ENCODE measurements at places on chromosomes 11 and 22.

GRCh38 chr11:85699957-85700741 lies 14.2 kb upstream of the CCDC89 start:
- DNase-seq, result peak; percentile 20

DNA sequence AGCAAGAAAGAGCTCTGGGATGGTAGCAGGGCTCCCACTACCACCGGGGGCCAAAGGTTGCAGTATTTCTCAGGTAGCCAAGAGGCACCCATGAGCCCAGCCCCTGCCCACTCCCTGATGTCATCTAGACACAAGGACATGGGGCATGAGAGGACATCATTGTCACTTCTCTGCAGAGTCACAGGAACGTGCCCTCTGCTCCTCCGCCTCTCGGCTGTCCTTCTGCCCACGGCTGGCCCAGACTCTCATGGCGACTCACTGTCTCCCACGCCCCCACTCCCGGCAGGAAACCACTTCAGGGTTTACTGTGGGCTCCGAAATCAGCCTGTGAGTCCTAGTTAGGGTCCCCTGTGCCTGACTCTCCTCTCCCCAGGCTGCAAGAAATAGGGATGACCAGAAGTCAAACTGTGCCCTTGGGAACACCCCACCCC lies 1.8 kb upstream of the GAL start:
- no peak for DNase-seq

DNA sequence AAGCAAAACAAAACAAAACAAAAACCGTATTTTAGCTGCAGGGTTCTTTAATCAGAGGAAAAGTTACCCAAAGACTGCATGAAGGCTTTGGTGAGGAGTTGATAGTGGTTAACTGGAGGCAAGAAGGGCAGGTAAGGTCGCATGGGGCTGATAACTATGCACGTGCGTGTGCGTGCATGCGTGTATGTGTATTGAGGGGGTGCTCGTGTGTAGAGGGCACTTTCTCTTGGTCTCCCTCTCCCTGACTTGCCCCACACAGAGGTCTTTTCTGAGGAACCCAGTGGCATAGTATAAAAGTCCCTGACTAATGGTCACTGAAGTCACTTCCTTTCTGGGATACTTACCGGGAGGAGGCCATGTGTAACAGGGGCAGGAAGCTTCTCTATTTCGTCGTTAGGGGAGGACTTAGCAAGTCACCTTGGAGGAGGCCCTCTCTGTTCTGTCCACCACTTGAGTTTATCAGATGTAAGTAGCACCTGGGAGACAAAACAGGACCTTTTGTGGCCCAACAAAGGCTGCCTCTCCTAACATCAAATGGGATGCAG lies 20.1 kb upstream of the FCHSD2 start:
- DNase-seq, result no peak

- no peak for DNase-seq
Measured at GRCh38 chr11:63770763-63771162, 2.2 kb upstream of the ZFTA start.

GRCh38 chr11:70717936-70718595 lies 319.7 kb downstream of the CTTN start:
- no peak for DNase-seq

DNA sequence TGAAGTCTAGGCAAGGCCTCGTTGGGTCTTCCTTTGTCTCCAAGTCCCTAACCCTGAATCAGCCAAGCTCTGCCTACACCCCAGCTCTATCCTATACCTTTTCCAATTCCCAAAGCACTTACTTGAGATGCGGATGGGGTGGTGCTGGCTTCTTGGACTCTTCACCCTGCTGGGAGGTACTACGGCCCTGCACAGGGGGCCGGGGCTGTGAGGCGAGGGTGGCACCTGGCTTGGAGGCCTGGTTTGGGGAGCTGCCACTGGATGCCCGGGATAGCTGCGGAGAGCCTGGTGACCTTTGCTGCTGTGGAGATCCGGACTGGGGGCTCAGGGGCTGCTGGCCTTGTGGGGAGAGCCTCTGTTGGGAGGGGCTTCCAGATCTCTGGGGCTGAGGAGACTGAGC lies 43.3 kb downstream of the FBXO7 start:
- no peak for DNase-seq

DNA sequence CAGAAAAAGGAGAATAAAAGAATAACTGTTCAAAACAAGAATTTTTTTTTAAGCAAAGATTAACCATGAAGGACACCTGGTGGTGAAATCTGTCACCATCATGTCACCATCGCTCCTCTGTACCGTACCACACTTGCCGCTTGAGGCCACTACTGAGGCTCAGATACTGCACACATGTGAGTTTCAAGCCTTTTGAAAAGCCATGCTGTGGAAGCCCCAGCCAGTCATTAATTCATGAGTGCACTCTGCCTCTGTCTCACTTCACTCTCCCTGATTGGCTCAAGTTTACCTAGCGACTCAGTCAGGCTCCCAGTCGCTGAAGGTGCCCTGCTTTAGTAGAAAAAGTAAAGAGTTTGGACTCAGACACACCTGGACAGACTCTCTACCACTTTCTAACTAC lies 6.6 kb upstream of the MS4A12 start:
- no peak for DNase-seq

- DNase-seq, result no peak
Measured at GRCh38 chr11:70568035-70568813, 169.9 kb downstream of the CTTN start.

DNA sequence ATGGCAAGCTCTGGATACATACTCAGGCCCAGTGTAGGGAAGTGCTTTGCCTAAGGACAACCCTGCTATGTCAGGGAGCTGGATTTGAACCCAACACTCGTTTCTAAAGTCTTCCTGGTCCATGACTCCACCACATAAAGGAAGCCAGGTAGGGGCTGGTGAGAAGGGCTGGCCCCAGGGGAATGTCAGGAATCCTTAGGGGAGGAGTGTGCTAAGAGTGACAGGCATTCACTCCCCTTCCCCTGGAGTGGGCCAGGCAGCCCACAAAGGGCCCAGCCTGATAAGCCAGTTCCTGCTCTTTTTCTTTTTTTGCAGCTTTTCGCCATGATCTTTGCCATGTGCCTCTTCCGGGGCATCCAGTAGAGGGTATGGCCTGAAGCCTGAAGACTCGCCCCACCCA lies 21.9 kb downstream of the TP53I11 start:
- DNase-seq, result no peak

DNA sequence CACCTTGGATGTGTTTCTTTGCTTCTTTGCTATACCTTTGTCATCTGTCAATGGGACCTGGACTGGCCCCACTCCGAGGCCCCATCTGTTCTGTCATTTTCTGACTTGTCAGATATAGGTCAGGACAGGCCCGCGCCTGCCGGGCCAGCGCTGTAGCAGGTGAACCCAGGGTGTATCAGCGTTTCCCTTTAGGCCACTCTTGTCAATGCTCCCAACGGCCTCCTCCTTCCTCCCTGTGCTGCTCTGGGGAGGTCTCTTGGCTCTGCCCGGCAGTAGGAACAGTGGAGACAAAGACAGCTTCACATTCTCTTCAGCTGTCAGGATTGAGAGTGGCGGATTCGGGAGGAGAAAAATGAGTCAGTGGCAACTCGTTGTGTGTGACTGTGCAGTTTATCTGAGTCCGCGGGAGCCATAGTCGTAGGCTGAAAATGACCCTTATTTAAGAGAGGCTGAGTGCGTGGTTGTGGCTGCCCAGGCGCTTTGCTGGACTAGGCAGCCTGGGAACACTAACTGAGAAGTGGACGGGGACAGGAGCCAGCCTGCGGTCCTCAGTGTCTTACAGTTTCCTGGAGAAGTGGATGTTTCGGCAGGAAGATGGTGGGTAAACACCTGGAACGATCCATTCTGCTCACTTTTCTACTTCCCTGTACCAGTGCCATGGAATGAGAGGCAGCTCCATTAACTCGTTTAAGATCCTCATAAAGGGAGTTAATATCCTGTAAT lies 102.3 kb downstream of the PRR5L start:
- DNase-seq, result no peak

DNA sequence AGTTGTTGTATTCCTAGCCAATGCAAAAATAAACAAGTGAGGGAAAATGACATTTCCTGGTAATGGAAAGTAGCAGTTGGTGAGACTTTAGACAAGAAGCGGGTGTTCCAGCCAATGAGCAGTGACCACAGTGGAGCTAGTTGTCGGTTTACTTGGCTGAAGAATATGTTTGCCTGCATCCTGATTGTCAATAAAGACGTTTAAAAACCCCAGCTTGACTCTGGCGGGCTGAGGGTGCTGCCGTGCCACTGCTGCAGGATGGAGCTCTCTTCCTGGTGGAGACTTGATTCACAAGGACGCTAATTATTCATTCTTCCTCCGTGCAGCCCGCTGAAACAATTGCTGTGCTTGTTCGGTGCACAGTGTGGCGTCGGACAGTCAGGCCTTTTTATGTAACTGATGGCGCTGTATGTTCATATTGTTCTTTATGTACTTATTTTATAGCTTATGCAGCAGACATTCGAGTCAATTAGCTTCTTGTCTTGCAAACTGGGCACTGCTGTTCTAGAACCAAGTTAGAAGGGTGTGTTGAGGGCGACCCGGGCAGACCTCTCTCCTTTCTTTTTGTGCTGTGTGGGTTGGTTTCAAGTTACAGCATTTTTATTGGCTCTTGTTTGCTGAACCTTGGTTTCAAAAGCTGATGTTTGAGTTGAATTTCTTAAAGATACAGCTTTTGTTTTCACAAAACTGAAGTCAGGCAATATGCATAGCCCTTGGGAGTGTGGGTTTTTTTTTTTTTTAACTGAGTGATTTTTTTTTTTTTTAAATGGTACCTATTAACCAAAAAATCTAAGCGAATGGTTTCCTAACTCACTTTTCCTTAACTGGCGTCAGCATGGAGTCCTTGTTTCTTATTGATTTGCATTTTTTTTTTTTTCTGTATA lies 153.9 kb downstream of the TEAD1 start:
- DNase-seq, result no peak

DNA sequence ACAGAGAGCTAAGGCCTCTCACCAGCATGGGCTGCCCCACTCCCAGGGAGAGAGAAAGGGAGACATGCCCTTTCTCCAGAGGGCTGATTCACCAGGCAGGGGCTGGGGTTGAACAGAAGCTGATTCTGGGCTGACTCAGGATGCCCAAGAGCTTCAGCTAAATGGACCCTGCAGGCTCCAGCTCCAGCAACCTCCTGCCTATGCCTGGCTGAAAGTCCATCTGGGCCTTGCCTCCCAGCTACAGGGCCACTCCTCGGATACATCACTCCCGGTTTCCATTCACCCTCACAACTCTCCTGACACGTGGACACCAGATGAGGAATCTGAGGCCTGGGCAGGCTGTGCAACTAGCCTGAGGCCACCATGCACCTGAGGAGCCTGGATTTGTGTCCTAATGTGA lies 215.5 kb downstream of the BUD13 start:
- DNase-seq, result no peak

DNA sequence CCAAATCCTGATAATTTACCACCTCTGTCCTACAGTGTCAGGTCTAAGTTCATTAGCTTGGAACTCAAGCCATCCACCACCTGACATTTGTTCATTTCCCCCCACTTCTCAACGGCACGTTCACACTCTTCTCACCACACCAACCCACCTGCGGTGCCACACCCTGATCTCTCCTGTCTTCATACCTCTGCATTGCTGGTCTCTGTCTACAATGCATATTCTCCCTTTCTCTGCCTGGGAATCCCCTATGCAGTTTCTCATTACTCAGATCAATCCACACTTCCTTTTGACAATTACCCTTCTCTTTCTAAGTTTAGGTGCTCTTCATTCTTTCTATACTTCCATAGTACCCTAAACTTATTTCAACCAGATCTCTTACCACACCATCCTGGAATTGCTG lies 20.4 kb upstream of the EMSY start:
- no peak for DNase-seq

DNA sequence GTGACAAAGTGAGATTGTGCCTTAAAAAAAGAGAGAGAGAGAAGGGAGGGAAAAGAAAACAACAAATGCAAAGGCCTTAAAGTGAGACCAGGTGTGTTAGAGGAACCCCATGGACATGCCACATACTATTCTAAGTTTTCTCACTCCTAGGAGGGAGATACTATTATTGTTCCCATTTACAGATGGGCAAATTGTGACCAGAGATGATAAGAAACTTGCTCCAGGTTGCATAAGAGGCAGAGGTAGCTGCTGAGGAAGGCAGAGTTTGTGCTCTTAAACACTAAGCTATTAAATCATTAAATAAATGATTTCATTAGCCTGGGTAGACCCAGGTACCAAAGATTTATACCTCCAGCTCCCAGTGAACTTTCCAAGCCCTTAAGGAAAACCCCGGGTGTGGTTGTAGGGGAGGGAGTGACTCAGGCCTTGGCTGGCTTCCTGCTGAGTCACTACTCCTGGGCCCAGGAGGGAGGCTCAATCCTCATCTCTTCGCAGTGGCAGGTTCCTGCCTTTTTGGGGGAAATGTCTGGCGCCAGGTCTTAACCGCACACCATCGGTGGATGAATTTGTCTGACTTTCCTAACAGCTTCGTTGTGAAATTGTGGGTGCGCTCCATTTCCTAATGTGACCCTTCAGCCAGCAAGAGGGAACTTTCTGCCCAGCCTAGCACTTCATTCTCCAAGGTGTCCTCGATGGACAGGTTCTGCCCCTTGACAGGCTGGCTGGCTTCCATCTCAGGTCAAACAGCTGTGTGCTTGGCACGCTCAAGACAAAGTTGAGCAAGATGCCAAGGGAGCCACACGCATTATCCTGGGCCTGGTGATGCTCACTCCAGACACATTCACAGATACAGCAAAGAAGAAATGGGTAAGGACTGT lies 33.4 kb upstream of the PTPRJ start:
- no peak for DNase-seq

DNA sequence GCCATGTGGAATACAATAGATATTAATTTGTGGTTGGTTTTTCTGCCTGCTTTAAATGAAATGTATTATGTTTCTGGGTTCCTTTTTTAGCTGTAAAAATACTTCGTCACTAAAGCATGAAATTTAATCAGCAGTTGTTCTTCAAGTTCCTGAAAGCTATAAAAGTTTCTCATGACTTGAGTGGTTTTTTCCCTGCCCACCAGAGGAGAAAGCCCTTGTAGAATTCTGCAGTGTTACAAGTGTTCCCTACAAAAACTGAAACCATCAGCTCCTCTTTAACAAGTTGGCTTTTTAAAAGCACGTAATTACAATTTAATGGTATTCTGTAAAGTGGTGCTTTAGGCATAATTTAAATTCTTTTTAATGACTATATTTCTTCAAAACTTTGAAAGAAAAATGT lies 56.2 kb downstream of the PANX1 start:
- no peak for DNase-seq

DNA sequence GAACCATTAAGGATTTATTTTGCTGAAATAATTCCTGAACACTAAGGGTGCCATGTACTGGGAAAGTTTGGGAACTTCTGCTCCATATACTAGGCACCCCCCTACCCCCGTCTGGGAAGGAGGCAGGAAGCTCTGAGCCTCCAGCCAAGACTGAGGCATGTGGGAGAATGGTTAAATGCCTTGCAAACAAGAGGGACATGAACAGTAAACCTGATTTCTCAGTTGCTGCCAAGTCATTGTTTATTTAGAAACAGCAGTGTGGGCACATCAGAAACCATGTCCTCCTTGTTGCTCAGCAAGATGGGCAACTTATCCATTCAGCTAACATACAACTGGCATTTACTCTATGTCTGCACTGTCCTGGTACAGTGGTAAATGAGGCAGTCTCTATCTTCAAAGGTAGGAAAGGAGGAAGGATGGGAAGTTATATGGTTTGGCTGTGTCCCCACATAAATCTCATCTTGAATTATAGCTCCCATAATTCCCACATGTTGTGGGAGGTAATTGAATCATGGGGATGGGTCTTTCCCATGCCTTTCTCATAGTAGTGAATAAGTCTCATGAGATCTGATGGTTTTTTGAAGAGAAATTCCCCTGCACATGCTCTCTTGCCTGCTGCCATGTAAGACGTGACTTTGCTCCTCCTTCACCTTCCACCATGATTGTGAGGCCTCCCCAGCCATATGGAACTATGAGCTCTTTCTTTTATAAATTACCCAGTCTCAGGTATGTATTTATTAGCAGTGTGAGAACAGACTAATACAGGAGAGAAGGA lies 459.1 kb downstream of the MIAT start:
- DNase-seq, result no peak

GRCh38 chr22:20526305-20526627 lies 18.9 kb downstream of the MED15 start:
- no peak for DNase-seq
